ENCODE measurements at places on chromosomes 7 and 10. TPM values are rescaled to one million over a fixed set of nuclear protein-coding genes. Genes with fewer than 3 reads are reported as not detected.

- peaks cover 11% of the 10 kb centered on the region for H3K4me1 ChIP-seq
- no peak overlapping the region for H3K27ac ChIP-seq
- H3K36me3 ChIP-seq = no peaks in the 10 kb centered on the region
Observed at GRCh38 chr7:36802459-36803135, 78.3 kb upstream of the AOAH start.

DNA sequence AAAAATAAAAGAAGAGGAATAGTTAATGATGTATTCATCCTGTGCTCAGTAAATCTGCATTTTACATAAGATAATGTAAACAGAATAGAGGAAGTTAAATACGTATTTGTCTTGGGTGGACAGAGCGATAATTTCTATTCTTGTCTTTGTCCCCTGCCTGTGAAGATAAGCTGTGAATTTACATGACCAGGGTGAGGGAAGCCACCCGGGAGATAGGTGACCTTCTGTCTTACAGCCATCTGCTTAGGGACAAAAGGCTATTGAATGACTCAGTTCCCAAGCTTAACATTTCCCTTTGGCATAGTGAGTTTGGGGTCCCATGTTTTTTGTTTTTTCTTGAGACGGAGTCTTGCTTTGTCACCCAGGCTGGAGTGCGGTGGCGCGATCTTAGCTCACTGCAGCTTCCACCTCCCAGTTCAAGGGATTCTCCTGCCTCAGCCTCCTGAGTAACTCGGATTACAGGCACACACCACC lies 88.7 kb upstream of the KCTD7 start:
- peak overlapping the region; percentile 53 for H3K27ac ChIP-seq
- peaks cover 5% of the 10 kb centered on the region for H3K4me1 ChIP-seq
- no peak for DNase-seq
- H3K4me3 ChIP-seq = no peak overlapping the region

DNA sequence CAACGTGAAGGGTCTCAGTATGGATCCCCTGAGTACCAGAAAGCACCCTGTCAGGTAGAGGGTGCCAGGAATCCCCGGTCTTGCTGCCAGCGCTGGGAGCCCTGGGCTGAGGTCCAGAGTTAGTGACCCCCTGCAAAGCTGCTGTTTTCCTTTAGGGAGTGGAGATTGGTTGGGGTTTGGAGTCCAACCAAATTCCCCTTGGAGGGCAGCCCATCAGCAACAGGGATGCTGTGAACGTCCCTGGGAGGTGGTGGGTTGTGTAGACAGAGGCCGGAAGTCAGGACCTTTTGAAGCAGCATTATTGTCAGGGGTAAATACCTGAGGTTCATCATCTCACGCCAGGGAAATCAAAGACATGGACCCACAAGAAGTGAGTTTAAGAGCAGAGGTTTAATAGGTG lies 104.2 kb downstream of the COL26A1 start:
- no peaks in the 10 kb centered on the region for H3K36me3 ChIP-seq
- H3K4me1 ChIP-seq = no peaks in the 10 kb centered on the region
- no peak for DNase-seq
- H3K4me3 ChIP-seq = no peak overlapping the region
- no peak overlapping the region for H3K27ac ChIP-seq

TSPAN15 gene
- total RNA-seq = 8.7 TPM

GRCh38 chr10:131077031-131077430 lies 234.5 kb downstream of the TCERG1L start:
- no peaks in the 10 kb centered on the region for H3K27me3 ChIP-seq
- H3K27ac ChIP-seq = no peak overlapping the region
- peaks cover 5% of the 10 kb centered on the region for H3K4me1 ChIP-seq

NEUROG3 gene
- total RNA-seq = not detected

CDC123 gene
- 135 TPM for total RNA-seq

GRCh38 chr7:113093561-113093960 lies 6.9 kb upstream of the GPR85 start:
- H3K4me3 ChIP-seq = no peak overlapping the region
- DNase-seq = no peak
- no peaks in the 10 kb centered on the region for H3K36me3 ChIP-seq
- H3K27ac ChIP-seq = no peak overlapping the region

DNA sequence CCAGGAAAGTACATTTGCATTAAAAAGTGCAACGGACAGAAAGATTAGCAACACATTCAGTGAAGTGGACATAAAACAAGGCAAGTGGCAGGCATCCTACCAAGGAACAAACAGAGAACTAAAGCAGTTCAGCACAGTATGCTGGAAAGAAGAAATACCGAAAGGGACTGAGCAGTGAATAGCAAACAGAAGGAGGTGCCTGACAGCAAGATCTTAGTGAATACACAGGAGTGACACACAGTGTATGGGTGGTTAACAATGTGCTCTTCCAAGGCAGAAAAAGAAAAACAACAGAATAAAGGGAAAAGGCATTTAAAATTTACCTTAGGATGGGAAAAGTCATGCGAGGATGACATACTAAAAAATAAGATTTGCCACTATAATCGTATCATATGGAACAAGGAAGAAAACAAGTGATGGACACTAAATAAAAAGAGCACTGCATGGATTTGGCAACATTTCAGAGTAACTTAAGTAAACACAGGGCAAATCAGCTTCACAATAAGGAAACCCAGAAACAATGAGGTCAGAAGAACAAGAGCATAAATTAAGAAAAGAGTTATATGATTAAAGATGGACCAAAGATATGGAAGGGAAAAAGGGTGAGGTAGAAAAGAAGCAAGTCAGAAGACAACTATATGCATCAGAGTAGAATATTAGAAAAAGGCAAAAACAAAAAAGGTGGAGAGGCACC lies 29.5 kb downstream of the MEST start:
- H3K4me1 ChIP-seq = no peaks in the 10 kb centered on the region
- no peaks in the 10 kb centered on the region for H3K27me3 ChIP-seq
- no peaks in the 10 kb centered on the region for H3K36me3 ChIP-seq
- DNase-seq = peak; percentile 1
- H3K4me3 ChIP-seq = no peak overlapping the region

HPSE2 gene
- total RNA-seq = 3.4 TPM

DNA sequence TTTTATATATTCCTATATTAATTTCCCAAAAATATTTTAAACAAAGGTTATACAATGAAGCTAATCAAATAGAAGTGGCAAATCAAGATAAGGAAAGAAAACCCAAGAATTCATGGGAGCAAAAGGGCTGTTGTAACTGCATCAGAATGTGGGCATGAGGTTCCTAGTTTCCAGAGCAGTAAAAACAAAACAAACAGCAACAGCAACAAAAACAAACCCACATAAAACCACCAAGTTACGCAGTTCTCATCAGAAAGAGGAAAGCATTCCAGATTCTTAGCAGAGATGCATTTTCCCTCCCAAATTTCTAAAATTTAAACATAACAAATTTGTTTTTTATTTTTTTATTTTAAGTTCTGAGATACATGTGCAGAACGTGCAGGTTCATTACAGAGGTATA lies 34.8 kb upstream of the MSMB start:
- H3K4me3 ChIP-seq = no peak overlapping the region
- no peaks in the 10 kb centered on the region for H3K36me3 ChIP-seq
- no peaks in the 10 kb centered on the region for H3K27me3 ChIP-seq
- DNase-seq = no peak

MDFIC gene
- 7.1 TPM for total RNA-seq

DNA sequence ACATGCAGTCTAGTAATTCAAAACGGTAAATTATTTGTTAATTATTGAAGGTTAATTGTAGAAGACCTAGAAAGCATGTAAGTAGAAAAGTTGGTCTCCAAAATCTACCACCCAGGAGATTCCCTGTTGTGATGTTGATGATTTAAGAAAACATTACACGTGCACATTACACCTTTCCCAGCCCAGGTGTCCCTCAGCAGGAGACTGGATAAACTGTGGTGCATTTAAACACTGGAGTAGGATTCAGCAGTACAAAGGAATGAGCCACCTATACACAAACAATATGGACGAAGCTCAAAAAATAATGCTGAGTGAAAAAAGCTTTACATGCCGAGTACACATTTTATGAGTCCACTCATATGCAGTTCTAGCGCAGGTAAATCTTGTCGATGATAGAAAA lies 109.0 kb upstream of the STARD3NL start:
- H3K36me3 ChIP-seq = no peaks in the 10 kb centered on the region
- DNase-seq = no peak
- H3K27me3 ChIP-seq = no peaks in the 10 kb centered on the region
- H3K4me3 ChIP-seq = no peak overlapping the region

GRCh38 chr7:1664711-1665548 lies 5.1 kb upstream of the ELFN1 start:
- H3K36me3 ChIP-seq = no peaks in the 10 kb centered on the region
- H3K27ac ChIP-seq = no peak overlapping the region
- H3K4me1 ChIP-seq = peaks cover 38% of the 10 kb centered on the region
- H3K27me3 ChIP-seq = peaks cover 97% of the 10 kb centered on the region
- DNase-seq = peak; percentile 92
